Activated T-helper 1 cell treated with Interleukin-2 at 50 U/mL for 16 hours (primary cell): ENCODE measurements at places on chromosomes 12 and 14.

- DNase-seq = no peak
Measured at GRCh38 chr12:42396473-42397259, 70.7 kb downstream of the PPHLN1 start.

GRCh38 chr12:64679487-64680001, 69.2 kb downstream of the RASSF3 start:
- peak; percentile 55 for DNase-seq

DNA sequence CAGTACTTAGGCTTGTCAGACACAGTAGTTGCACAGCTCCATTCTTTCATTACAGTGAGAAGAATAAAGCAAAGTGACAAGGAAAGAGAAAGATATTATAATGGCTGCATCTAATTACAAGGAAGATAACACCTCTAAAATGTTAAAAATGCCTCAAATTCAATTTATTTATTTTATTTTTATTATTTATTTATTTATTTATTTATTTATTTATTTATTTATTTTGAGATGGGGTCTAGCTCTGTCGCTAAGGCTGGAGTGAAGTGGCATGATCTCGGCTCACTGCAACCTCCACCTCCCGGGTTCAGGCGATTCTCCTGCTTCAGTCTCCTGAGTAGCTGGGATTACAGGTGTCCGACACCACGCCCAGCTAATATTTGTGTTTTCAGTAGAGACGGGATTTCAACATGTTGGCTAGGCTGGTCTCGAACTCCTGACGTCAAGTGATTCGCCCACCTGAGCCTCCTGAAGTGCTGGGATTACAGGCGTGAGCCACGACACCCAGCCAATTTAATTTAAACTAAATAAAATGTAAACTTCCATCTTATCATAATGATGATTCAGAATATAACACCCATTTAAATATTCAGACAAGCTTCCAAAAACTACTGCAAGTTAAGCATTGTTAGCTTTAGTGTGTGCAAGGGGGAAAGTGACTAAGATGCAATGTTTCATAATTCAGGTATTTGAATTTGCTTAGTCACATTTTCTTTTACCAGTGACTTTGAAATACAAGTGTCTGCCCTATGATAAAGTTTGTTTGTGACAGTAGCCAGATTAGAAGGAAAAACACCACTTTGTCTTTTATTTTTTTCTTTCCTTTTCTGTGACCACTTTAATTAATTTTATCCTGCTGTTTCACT, 2.4 kb upstream of the CFAP54 start:
- DNase-seq = no peak

DNA sequence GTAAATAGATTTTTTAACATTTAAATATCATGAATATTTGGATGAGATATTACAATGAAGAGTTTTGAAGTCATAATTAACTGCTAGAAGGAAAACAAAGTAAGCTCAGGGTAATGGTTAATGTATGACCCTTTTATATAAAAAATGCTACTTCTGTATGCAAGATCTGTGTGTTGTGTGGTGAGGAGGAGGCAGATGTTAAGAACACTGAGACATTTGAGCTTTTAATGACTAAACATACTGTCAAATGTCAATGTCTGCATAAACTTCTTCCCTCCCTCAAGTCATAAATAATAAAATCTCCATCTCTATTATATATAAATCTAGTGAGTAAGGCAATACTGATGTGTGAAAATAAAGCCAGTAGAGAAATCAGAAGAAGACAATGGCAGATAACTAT, 1.4 kb downstream of the TPH2 start:
- DNase-seq = no peak

DNA sequence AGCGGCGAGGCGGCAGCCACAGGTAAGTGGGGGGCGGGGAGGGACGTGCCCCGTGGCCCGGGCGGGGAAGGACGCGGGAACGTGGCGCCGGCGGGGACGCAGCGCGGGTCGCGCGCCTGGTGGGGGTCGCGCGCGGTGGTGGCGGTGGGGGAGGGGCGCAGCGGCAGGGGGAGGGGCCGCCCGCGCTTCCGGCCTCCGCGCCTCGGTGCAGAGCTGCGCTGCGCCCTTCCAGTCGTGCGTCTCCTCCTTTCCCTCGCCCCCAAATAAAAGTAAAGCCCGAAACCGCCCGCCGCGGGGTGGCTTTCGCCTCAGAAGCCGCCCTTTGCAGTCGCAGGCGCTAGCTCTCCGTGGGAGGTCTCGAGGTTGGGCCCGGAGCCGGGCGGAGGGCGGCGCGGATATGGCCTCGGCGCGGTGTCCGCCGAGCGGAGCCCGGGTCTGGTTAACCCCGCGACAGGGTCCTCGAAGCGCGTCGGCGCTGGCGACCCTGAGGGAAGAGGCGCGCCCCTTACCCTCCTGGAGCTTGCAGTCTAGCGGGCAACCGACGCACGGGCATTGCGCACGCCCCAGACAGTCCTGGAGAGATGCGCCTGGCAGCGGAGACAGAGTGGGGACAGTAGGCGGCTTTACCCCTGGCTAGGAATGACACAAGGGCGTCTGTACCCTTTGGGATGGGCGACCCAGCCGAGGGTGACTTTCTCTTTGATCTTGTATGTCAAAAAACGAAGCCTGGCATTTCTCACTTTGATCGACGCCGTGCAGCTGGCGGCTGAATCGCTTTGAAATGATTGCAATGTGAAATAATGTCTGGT, 589 bp downstream of the ATF1 start:
- DNase-seq = peak; percentile 70

GRCh38 chr12:51160814-51161459, 12.0 kb downstream of the TFCP2 start:
- DNase-seq = no peak

DNA sequence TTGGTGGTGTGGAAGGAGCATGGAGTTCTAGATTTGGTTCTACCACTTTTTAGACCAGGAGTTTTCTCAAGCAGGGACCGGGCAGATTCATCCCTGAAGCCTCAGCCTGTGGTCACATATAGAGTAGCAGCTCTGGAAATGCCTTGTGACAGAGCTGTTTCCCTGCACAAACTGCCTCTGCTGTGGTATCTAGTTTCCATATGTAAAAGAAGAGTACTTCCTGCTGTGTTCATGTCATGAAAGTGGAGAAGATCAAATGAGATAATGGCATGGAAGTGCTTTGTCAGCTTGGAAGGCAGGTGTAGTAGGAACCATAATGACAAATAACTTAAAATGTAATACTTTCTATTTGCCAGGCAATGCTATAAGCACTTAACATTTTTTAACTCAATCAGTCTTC, 26.1 kb downstream of the OTUB2 start:
- DNase-seq = no peak

DNA sequence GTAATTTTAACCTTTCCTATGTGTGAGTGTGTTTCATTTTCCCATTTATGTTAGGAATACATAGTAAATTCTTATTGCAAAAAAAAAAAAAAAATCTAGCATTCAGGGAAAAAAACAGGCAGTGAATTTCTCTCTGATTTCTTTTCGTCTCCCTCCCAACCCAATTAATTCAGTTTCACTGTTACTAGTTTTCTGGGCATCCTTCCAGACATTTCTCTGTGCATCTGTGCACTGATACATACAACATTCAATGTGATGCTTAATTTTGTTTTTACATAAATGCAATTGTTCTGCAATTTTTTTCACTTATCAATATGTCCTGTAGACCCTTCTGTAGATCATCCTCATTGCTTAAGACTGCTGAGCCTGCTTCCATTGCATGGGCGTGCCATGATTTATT, 694.3 kb upstream of the TBX3 start:
- no peak for DNase-seq

GRCh38 chr12:131918311-131919050, 10.6 kb upstream of the PUS1 start:
- DNase-seq = no peak

- no peak for DNase-seq
Measured at GRCh38 chr14:68607867-68608573, 184.8 kb downstream of the ZFP36L1 start.

GRCh38 chr14:81936348-81936747, 402.7 kb upstream of the SEL1L start:
- no peak for DNase-seq

GRCh38 chr12:115401761-115402160, 717.8 kb upstream of the TBX3 start:
- no peak for DNase-seq

GRCh38 chr12:30136696-30137095, 353.0 kb upstream of the TMTC1 start:
- DNase-seq = no peak

DNA sequence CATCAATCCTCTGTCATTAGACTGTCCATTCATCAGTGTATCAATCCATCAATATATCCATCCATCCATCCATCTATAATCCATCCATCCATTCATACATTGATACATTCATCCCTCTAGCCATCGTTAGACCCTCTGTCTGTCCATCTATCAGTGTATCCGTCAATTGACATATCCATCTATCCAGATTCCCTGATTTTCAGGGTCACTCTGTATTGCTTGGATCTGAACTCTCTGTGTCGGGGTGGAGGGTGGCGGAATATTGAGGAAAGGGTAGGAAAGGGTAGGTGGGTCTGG, 17.1 kb downstream of the SDSL start:
- no peak for DNase-seq

DNA sequence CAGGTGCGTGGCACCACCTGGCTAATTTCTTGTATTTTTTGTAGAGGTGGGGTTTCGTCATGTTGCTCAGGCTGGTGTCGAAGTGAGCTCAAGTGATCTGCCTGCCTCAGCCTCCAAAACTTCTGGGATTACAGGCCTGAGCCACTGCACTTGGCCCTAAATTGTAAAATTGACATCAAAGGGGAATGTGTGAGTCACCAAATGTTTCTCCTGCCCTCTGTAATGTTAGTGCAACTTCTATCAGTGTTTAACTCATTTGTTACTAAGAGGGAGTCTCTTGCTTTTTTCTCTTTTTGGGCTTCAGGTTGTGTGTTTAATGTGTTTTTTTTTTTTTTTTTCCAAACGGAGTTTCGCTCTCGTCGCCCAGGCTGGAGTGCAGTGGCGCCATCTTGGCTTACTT, 2.3 kb downstream of the TULP3 start:
- no peak for DNase-seq

DNA sequence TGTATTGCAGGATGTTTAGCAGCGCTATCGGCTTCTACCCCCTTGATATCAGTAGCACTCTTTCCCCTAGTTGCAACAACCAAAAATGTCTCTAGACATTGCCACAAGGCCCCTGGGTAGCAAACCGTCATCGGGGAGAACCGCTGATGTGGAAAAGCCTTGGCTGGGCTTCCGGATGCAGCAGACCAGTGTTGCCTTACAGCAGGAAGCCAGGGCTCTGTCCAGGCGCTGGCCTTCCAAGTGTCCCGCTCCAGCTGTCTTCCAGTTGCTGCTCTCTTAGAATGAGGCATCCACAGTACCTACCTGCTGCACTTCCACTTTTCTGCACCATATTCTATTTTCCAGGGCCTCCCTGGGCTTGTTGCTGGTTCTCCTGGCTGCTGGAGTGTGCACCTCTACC, 22.6 kb upstream of the SLC10A1 start:
- DNase-seq = no peak
